ENCODE measurements at places on chromosomes 3 and 15.
A peak's percentile ranks its signal among the peaks of the same experiment; 100 is the strongest.

- DNase-seq, result no peak
These were observed 220.2 kb upstream of the LRTM1 start for GRCh38 chr3:55147856-55148720.

GRCh38 chr15:82135638-82136037 lies 89.8 kb upstream of the MEX3B start:
- no peak for DNase-seq

DNA sequence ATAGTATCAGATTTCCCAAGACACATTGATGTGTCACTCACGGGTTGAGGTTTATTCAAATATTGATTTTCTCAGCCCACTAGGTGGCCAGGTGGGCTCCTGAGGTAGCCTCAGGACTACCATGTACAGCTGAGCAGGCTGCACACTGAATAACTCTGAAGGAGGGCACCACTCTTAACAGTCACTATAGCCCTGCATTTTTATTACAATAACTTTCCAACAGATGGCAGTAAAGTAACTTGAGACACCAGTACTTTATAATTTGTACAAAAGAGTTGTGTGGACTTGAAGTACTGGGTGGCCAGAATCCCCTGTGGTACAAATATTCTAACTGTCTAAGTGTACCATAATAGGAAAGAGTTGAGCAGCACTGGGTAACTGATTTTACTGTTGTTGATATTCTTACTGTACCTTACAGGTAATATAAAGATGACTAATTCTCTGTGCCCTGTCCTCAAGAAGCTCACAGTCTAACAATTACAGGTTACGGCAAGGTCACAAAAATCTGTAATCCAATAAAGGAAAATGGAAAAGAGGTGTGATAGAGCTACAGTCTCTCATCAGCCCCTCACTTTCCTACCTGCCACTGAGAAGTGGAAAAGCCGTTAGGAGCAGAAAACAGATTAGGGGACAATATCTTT lies 76.0 kb downstream of the ETFA start:
- DNase-seq, result peak; percentile 32

DNA sequence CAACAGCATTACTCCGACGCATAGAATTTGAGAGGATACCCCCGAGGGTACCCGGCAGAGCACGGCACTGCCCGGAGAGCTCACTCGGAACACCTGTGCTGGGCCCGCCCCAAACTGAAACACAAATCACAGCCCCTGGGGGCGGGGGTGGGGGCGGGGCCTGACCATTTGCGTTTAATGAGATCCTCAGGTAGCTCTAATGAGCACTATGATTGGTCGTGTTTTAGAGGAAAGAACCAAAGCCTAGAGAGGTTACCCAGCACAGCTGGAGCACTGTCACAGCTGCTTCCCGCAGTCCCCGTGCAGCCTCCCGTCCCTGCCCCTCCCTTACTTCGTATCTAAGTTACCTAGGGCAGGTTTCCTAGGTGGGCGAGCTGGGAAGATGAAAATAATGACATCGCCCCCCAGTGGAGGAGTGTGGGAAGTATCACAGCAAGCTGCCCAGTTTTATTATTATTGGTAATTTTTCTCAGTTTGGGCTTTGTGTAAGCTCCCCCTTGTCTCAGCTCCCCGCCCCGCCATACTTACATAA lies 187.1 kb downstream of the PDE8A start:
- peak; percentile 80 for DNase-seq

DNA sequence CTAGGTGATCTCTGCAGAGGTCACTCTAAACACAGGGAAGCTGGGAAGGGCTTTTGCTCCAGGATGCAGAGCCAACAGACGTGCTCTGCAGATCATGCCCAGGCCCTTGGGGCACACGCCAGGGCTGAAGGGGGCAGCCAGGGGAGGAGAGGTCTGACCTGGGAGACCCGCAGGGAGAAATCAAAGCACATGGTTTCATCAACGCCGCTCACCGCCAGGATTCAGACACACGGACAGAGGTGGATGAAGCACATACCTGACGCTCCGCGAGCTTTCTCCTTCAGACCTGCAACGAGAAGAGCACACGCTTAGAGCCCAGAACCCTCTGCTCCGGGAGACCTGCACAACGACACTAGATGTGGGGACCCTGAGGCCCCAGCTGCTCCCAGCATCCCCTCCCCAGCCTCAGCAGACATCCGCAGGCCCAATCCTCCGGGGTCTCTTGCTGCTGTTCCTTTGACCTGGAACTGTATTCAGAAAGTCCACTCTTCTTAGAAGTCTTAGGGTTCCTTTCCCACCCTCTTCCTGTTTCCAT lies 90.7 kb upstream of the IQSEC1 start:
- DNase-seq, result no peak

DNA sequence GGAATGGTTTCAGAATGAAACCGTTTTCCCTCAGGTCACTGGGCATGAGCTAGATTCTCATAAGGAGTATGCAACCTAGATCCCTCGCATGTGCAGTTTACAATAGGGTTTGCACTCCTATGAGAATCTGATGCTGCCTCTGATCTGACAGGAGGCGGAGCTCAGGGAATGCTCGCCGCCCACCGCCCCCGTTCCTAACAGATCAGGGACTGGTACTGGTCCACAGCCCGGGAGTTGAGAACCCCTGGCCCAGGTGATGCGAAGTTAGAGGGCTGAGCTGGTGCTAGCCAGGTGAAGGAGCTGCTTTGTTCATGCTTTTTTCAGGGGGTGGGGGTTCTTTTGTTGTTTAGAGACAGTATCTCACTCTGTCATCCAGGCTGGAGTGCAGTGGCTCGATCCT lies 15.5 kb upstream of the PLXNA1 start:
- DNase-seq, result no peak

DNA sequence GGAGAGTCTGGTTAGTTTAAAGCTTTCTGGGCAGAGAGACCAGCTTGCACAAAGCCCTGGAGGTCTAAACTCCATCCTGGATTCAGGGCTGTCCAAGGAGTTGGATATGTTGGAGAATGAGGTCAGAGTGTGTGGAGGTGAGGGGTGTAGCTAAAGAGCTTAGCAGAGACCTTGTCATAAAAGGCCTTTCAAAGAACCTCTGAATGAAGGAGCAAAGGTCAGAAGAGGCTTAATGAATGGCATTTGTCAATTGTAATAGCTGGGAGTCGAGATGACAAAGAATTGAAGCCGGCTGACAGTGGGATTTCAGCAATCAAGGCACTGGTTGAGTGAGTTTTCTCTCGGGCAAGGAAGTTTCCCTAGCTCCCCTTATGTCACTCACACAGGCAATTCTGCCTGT lies 202.6 kb downstream of the PDCD6IP start:
- DNase-seq, result no peak

GRCh38 chr3:69164296-69164695 lies 41.9 kb upstream of the LMOD3 start:
- no peak for DNase-seq

- DNase-seq, result no peak
These were observed 34.2 kb upstream of the LDHAL6B start for GRCh38 chr15:59172289-59172901.

DNA sequence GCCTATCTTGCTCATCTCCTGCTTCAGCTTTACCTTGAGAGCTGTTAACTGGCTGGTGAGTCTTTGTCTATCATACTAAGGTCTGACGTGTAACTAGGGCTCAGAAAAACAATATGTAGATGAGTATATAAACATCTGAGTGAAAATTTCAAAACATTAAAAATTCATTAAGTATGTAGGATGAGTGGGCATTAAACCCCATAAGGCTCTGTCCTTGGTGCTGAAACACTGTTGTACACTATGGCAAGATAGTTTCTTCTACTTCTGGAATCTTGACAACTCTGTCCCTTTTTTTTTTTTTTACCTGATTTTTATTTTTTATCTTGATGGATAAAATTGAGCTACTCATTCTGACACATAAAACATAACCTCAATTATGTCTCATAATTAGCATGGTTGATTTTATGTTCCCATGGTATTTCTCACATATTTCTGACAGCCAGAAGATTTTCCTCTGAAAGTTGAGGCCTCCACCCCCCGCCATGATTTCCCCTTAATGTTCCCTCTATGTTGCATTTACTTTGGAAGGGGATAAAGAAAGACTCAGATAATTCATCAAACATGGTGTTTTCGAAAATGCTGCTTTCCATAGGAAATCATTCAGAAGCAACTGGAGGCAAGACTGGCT lies 54.3 kb downstream of the DGKG start:
- no peak for DNase-seq

- DNase-seq, result no peak
These were observed 121.1 kb downstream of the GSK3B start for GRCh38 chr3:119973018-119973646.

DNA sequence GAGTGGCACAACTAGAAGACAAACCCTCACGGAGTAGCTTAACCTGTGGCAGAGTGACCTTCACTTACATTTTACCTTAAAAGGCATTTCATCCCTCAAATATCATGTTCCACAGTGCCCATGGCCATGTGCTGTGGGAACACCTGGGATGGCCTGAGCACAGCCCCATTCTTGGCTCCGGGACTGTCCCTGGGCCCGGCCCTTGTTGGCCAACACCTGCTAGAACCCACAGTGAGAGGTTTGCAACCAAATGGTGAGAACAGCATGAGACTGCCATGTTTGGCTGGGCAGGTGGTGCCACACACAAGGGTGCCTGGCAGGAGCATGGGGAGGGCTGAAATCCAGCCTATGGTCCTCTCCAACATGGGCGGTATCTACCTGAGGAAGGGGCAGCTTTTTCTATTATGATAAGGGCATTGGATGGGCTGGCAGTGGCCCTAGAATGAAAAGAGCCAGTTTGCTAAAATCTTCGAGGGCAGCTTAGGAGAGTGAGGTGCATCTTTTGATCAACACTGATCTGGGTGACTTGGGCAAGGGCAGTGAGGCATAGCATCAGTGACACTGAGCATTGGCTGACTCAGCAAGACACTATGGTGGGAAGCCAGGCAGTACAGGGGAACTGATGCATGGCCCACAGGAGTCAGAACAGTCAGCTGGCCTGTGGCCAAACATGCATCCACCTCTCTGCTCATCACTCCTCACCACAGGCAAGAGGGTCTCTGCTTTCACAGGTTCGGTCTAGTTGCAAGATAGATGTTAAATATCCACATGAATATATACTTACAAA lies 53.9 kb downstream of the SYNM start:
- DNase-seq, result no peak

- DNase-seq, result peak; percentile 26
These were observed 22.3 kb upstream of the SMCO1 start for GRCh38 chr3:196537319-196537984.

Data from NCI-H1417 (cell line).